Natural killer cell treated with Interleukin-12 subunit alpha and Interleukin-12 subunit beta and Interleukin-15 and Interleukin-18, amount 100 ng/mL, for 72 hours (primary cell): ENCODE measurements at places on chromosomes 13 and 19. TPM values are rescaled to one million over a fixed set of nuclear protein-coding genes. Genes with fewer than 3 reads are reported as not detected.

Gene MISP3
- 0.31 TPM for total RNA-seq

DNA sequence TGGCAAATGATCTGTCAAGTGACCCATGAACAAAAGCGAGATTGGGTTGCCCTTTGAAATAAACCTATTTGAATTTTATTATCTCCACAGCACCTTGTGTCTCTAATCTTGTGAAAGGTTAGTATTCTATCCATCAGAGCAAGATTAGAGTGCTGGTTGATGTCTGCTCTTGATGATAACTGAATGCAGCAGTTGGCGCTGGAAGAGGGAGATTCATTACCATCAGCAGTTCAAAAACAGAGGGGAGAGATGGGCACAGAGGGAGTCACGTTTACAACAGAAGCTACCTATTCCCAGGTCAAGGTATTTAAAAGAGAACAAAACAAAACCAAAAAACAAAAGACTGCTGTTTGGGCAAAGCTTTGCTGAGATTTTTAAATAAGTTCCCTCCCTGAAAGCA lies 588.1 kb downstream of the GPC6 start:
- no peak for DNase-seq

Gene DPF1
- total RNA-seq = not detected

- no peak for DNase-seq
Observed at GRCh38 chr13:45119469-45119990, 780 bp upstream of the GTF2F2 start.
